AG04450 (cell line): ENCODE measurements at places on chromosomes 4 and X.

GRCh38 chr4:169305173-169305572 lies 34.4 kb upstream of the SH3RF1 start:
- no peak for DNase-seq

- no peak for DNase-seq
These were observed 74.8 kb downstream of the SLIT2 start for GRCh38 chr4:20326460-20326859.

DNA sequence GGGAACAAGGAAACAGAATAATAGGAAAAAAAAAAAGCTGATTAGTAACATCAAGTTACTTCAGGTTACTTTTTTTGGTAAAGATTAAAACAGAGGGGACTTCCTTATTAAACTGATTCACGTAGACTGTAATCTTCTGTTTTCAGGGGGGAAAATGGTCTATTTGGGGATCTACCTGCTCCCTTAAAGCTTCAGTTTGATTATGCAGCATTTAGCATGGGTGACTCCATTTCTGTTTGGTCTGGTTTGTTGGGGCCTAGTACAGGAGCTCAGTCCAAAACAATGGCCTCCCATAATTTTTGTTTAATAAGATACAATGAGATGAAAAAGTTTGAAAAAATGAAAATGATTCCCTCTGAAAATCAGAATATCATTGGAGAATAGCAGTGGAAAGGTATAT lies 34.6 kb downstream of the TEC start:
- DNase-seq: no peak

- DNase-seq: no peak
These were observed 43.2 kb downstream of the CDKL5 start for GRCh38 chrX:18468599-18468998.

DNA sequence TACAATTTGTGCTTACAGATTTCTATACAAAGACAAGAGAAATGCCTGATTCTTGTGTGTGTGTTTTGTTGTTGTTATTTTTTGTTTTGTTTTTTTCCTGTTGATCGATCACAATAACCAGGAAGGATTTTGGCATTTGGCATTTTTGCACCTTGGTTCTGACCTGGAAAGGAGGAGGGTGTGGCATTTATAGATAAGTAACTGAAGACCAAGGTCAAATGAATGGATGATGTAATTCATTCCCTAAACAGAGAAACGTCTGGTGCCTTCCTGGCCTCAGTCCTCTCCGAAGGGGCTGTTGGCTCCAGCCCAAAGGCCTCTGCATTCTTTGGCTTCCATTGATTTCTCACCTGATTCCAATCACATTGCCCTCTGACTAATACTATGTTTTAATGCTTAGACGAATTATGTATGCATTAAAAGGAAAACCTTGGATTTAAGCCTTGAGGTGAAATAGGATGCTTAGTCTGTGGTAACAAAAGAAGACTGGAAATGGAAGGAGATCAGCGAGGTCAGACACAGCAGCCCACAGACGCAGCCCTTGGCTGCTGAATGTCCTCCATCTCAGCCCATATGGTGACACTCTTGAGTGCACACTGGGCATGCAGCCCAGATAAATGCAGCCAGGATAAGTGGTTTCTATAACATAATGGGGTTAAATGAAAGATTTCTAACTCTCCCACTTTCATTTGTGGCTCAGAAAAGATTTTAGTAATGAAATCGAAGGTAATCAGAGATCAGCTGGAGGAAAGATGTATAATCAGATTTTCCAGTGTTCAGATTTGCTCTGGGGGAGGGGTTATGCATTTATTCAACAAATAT lies 60.5 kb upstream of the TRIM2 start:
- no peak for DNase-seq

- no peak for DNase-seq
These were observed 8.7 kb downstream of the CITED1 start for GRCh38 chrX:72296991-72297390.

- DNase-seq: no peak
These were observed 1212.2 kb upstream of the TENM3 start for GRCh38 chr4:181030961-181031360.

- no peak for DNase-seq
These were observed 13.1 kb downstream of the TMSB4X start for GRCh38 chrX:12987900-12988594.

GRCh38 chr4:81620442-81620841 lies 148.7 kb upstream of the RASGEF1B start:
- no peak for DNase-seq

DNA sequence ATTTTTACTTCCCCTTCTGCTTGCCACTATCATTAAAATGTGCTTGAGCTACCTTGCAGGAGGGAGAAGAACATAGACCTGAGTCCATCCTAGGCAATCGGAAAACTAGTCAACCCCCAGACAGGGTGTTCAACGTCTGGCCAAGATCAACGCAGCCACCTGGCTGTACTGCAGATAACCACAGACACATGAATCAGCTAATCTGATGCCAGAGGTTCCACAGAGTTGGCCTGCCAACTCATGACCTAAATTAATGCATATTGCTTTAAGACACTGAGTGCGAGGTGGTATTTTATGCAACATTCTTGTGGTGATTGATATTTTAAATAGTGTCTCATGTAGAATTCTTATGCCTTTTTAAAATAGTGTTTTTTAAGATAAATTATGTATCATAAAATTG lies 1283.8 kb upstream of the PABPC4L start:
- no peak for DNase-seq

- DNase-seq: no peak
These were observed 189.9 kb downstream of the AASDH start for GRCh38 chr4:56197387-56197786.

GRCh38 chrX:117808426-117808825 lies 308.2 kb downstream of the KLHL13 start:
- no peak for DNase-seq

DNA sequence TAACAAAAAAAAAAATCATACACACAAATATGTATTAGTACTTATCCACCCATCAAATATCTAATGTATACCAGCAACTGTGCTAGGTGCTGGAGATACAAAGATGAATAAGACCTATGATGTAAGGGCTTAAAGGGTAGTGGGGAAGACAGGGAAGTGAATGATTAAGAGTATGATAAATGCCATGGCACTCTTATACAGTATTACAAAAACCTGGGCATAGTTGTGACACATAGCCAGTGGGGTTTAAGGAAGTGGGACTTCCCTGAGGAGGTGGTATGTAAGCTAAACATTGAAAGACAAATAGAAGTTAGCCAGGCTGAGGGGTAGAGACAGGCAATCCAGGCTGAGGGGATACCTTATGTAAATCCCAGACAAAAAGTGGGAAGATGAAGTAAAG lies 23.5 kb downstream of the CHM start:
- DNase-seq: no peak

- DNase-seq: no peak
These were observed 55.3 kb upstream of the CXorf51B start for GRCh38 chrX:146754268-146754667.

GRCh38 chrX:3697220-3697684 lies 16.2 kb downstream of the PRKX start:
- DNase-seq: no peak

DNA sequence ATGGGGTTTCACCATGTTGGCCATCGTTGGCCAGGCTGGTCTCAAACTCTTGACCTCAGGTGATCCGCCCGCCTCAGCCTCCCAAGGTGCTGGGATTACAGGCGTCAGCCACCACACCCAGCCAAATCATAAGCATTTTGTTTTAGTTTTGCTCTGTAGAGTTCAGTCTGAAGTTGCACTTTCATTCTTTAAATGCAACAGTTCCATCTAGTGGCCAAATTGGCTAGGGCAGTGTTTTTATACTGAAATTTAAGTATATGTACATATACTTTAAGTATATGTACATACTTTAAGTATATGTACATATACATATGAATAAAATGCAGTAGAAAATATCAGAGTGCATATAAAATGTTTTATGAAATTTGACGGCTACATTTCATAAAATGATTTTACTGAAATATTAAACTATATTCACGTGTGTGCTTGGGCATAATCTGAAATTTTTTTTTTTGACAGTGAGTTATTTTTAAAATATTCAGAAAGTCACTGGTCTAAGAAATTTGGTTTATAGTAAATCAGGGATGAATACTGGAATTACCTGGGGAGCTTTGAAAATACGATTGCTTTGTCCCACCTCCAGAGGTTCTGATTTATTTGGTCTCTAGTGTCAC lies 145.5 kb downstream of the NWD2 start:
- no peak for DNase-seq

GRCh38 chrX:1207496-1208025 lies 4.9 kb downstream of the CRLF2 start:
- no peak for DNase-seq
